ENCODE measurements at places on chromosomes 6 and 20. TPM values are rescaled to one million over a fixed set of nuclear protein-coding genes. Genes with fewer than 3 reads are reported as not detected.

TRIM15 gene
- not detected for total RNA-seq

PRICKLE4 gene
- total RNA-seq, result 2.3 TPM

PRSS35 gene
- 24.5 TPM for total RNA-seq

HAO1 gene
- not detected for total RNA-seq

- H3K27ac ChIP-seq, result no peak overlapping the region
- H3K36me3 ChIP-seq, result no peaks in the 10 kb centered on the region
- no peak for DNase-seq
- no peaks in the 10 kb centered on the region for H3K4me1 ChIP-seq
Observed at GRCh38 chr20:14724468-14724867, 387.1 kb upstream of the FLRT3 start.

DNA sequence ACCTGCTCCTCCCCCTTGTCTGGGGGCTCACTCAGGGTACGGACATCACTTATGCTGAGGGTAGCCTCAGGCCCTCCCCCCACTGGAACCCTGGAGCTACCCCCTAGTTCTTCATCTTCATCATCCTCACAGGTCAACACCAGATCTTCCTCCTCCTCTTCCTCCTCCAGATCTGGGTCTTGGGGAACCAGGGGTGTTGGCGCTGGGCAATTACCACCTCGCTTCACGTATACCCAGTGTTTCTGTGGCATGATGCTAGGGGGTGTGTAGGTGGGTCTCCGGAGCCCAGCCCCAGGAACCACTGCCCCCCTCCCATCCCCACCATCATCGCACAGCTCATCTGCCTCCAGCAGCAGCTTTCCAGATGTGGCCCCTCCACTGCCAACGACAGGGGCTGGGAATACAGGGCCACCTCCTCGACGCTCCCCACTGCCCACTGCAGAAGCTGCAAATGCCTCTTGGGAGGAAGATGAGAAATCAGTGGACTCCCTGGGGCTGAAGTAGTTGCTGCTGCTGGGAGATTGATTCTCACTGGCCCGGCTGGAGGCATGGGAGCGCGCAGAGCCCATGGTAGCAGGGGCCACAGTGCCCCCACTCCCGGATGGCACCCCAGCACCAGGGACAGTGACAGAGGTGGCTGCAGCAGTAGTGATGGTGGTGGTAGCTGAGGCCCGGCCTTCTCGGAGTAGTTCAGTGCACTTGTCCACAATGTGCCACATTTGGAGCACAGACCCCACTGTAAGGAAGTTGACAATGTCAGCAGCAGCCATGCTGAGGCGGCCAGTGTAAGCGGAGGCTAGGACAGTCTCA is 1.5 kb downstream of the ZBTB22 start:
- H3K27ac ChIP-seq, result peak overlapping the region; percentile 99
- peak overlapping the region; percentile 70 for H3K4me3 ChIP-seq
- H3K36me3 ChIP-seq, result peaks cover 20% of the 10 kb centered on the region
- no peak for DNase-seq
- no peaks in the 10 kb centered on the region for H3K27me3 ChIP-seq

DNA sequence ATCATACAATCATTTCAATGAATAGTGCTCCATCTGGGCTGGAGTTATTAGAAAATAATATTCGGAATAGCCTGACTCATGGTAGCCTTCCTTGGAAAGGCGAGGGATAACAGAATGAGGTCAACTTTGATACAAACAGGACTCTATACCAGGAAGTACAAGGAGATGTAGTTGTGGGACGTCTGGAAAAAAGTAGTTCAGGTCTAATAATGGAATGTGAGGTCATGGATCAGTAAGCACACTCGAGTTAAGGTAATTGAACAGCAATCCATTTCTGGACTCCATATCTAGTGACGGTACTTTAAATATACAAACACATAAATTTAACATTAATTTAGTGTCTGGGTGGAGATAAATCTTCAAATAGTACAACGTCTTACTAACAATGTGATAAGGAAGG is 1204.0 kb upstream of the ADGRB3 start:
- no peaks in the 10 kb centered on the region for H3K27me3 ChIP-seq
- no peak for DNase-seq
- no peak overlapping the region for H3K4me3 ChIP-seq
- H3K36me3 ChIP-seq, result peaks cover 1% of the 10 kb centered on the region
- H3K4me1 ChIP-seq, result no peaks in the 10 kb centered on the region
- H3K27ac ChIP-seq, result no peak overlapping the region

DNA sequence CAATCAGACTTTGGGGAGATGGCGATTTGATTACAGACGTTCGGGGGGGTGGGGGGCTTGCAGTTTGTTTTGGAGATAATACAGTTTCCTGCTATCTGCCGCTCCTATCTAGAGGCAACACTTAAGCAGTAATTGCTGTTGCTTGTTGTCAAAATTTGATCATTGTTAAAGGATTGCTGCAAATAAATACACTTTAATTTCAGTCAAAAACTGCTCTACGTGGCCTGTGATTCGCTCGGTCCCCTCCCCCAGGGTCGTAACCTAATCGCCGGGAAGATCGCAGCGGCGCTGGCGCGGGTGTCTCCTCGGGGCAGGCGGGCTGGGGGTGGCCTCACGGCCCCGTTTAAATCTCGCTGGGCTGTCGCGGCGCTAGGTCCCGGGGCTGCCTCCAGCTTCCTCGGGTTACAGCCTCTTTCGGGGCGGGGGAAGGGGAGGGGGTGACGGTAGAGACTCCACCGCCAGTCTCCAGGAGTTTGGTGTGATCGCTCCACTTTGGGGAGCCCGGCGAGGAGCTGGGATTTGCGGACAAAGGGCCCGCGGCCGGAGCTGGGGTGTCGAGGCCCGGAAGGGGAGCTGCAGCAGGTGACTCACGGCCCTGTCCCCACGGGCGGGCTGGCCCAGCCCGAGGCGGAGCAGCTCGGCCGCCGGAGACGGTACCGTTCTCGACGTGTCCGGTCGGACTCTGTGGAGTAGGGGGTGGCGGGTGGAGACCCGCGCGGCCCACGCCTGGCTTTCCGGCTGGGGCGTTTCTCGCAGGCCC is 4.2 kb downstream of the FOXC1 start:
- no peak for DNase-seq
- H3K27ac ChIP-seq, result peak overlapping the region; percentile 98
- H3K27me3 ChIP-seq, result no peaks in the 10 kb centered on the region
- peaks cover 35% of the 10 kb centered on the region for H3K36me3 ChIP-seq

All from osteocyte (in vitro differentiated cells).